Skin of body (tissue), 3 donors: ENCODE measurements at places on chromosomes 2 and 18. TPM values are rescaled to one million over a fixed set of nuclear protein-coding genes. Genes with fewer than 3 reads are reported as not detected.

The PAIP2B gene
- total RNA-seq: 14.3 TPM

- DNase-seq: no peak
Measured at GRCh38 chr2:107091163-107091864, 205.3 kb upstream of the ST6GAL2 start.

DNA sequence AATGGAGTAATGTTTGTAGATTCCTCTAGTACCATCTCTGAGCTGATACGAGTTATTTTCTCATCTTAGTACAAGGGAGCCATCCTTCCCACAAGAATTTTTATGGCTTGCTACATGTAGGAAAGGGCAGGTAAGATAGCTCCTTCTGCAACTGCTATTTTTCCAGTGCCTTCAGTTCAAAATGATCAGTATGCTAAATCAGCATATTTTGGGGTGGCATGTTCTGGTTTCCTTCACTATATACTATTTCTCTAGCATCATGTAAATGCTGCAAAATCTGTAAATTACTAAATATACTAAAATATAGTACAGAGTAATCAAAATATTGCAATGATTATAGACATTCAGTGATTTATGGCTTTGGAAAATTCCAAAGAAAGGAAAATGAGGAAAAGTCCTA lies 1230.0 kb upstream of the CHAC2 start:
- DNase-seq: no peak

The ANKRD29 gene
- 6.1 TPM for total RNA-seq

GRCh38 chr2:95342556-95343320 lies 45.6 kb downstream of the KCNIP3 start:
- DNase-seq: no peak

The ZDBF2 gene
- total RNA-seq: 8.2 TPM

The GREB1 gene
- 2.7 TPM for total RNA-seq

DNA sequence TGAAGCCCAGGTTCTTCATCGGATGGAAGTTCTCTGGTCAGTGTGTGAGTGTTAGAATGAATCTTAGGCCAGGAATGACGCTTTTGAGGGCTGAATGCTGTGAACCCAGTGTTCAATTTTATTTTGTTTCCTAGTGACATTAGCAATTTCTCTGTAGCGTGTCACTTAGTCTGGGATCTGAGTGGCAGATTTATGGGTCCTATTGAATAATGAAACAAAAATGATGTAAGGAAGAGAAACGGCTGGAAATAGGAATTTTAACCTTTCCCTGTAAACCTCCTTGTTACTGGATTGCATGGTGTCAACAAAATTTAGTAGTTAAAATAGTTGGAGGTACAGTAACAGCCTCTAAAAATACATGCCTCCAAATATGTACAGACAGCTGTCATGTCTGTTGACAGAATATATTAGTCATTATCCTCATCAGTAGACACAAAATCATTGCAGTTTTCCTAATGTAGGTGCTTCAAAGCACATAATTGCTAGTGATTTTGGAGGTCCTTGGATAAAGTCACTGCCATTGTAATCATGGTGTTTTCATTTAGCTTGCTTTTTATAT lies 223.8 kb upstream of the SPRED2 start:
- no peak for DNase-seq

DNA sequence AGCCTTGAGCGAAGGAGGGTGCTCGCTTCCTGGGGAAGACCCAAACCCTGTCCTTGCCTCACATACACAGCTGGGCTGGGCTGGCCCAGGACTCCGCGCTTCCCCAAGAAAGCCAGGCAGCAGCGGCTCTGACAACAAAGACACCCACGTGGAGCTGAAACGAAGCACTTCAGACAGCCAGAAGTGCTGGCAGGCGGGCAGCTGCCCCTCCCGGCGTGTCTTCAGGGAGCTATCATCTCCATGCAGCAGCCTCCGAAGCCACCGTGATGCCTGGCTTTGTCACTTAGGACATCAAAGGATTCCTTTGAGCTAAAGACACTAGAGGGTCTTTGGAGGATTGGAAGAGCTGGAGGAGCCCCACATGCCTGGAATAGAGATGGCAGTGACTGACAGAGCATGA lies 35.2 kb downstream of the C1QL2 start:
- DNase-seq: no peak

- DNase-seq: no peak
Measured at GRCh38 chr2:118059919-118060478, 28.3 kb upstream of the INSIG2 start.

GRCh38 chr2:130198343-130198742 lies at the start of gene TUBA3E:
Gene TUBA3E, minus strand, starts transcription at chr2:130198439. Its CDS starts 79 bp downstream, at chr2:130198360.
- DNase-seq: no peak

DNA sequence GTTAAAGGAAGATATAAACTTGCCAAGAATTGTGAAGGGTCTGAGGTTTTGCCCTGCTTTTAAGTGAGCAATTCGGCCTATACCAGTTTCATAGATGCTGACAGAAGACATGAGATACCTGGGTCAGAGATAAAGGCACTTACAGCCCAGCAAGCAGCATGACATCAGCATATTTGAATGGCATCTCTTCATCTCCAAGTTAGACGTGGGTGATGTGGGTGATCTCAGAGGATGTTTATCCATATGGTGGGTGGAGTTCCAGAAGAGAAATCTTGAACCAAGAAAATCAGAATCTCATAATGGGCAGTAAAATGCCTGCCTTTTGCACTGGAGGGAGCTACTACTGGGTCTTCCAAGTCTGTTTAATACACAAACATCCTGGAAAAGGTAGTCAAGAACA lies 44.7 kb downstream of the GYPC start:
- DNase-seq: no peak

DNA sequence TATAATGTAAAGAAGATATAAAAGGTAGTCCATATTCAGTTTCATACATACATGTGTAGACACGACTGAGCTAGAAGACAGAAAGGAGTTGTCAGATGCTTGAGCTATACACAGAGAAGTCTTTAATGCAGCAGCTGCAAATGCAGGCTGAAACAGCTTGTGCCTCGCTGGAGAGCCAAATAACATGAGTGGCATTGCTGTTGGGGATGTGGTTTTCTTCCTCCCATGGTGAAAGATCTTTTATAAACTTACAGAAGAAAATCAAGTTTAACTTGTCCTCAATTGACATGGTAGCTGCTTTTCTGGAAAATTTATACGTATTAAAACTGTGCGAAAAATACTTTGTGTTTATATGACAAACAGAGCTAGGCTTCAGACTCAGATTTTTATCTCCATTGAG lies 16.4 kb upstream of the IL1R1 start:
- no peak for DNase-seq

GRCh38 chr2:198053148-198053547 lies 248.8 kb downstream of the PLCL1 start:
- DNase-seq: no peak

The STPG4 gene
- not detected for total RNA-seq

GRCh38 chr2:56100791-56101312 lies 82.9 kb upstream of the CCDC85A start:
- DNase-seq: no peak

GRCh38 chr18:66138642-66139041 lies 387.8 kb downstream of the CDH7 start:
- DNase-seq: no peak

The ITGB6 gene
- total RNA-seq: 11.6 TPM

- DNase-seq: no peak
Measured at GRCh38 chr2:46171411-46171953, 125.7 kb upstream of the EPAS1 start.

DNA sequence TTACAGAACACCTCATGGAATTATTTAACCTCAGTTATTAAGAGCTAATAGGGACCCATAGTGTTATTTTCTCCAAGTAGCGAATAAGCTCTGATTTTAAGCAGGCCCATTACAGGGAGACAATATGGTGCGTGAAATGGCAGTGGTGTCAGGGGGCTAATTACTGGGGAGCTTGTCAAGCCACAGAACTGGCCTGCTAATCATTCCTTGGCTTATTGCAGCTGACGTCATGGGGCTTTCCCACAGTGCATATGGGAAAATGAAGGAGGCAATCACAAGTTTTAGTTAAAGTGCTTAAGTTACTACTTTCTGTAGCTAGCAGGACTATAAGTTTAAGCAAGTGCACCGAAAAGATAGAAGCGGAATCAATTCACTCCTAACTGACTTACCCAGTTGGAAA lies 262.5 kb downstream of the TGIF1 start:
- no peak for DNase-seq

GRCh38 chr2:213121690-213122089 lies 29.7 kb downstream of the IKZF2 start:
- no peak for DNase-seq

- DNase-seq: peak; percentile 87
Measured at GRCh38 chr2:108534584-108535356, 500 bp downstream of the LIMS1 start.

- no peak for DNase-seq
Measured at GRCh38 chr2:134461511-134461910, 207.6 kb downstream of the MGAT5 start.

GRCh38 chr2:172350839-172351479 lies 76.4 kb upstream of the ITGA6 start:
- no peak for DNase-seq

GRCh38 chr2:85886590-85886989 lies 2.2 kb downstream of the ST3GAL5 start:
- peak; percentile 66 for DNase-seq

GRCh38 chr2:189933911-189934399 lies 128.6 kb downstream of the MSTN start:
- peak; percentile 57 for DNase-seq

DNA sequence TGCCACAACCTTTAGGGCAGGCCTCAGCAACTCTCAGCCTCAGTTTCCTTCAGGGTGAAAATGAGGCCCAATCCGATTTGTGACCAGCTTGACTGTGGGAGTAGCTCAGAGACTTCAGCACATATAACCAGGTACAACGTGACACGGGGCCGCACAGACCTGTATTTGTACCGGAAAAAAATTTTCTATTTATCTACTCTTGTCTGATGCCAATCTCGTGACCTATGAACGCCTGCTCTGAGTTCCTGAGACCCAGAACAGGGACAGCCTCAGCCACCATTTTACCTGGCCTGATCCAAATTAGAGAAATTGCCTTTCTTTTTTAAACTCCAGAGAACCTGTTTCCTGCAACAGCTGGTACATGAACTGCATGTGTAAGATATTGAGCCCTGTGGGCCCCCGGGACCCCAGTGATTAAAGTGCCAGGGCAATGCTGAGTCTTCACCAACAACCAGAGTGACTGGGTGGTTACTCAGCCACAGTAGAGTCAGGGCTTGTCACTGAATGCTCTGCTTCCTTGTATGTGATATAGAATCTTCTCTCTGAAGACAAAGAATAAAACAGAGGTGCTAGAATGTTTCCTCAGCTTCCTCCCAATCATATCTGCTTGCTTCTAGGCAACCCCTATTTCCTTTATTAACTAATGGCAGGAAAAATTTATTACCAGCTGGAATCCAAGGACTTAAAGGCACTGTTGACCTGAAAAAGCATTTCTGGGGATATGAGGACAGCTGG lies 47.8 kb upstream of the FZD7 start:
- DNase-seq: no peak

GRCh38 chr2:68319398-68320117 lies at the start of gene CNRIP1:
Gene CNRIP1, minus strand, starts transcription at chr2:68319949. Its CDS starts 549 bp downstream, at chr2:68319400.
- peak; percentile 93 for DNase-seq

DNA sequence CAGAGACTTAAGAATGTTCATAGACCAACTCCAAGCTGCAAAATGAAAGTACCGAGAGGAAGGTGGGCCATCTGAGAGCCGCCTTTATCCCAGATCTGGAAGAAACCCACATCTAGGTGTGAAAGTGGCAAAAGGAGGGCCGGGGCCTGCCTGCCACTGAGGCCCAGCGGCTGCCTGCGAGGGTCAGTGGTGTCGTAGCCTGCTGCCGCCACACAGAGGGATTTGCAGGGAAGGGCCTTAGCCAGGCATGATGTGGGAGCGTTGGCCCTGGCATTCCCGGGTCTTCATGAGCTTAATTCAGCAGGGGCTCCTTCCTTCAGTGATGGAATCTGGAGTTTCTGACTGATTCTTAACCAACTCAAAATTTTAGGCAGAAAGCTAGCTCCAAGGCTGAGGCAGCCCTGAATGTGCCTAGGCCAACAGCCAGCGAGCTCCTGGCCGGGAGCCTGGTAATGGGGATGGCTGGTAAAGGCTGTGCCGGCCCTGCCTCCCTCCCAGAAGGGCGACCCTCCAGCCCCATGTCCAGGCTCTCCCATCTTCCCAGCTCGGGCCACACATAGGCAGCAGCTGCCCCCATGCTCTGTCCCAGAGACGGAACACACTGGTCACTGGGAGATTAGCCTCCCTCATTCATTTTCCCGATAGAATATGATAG lies 230.1 kb downstream of the AGAP1 start:
- no peak for DNase-seq

DNA sequence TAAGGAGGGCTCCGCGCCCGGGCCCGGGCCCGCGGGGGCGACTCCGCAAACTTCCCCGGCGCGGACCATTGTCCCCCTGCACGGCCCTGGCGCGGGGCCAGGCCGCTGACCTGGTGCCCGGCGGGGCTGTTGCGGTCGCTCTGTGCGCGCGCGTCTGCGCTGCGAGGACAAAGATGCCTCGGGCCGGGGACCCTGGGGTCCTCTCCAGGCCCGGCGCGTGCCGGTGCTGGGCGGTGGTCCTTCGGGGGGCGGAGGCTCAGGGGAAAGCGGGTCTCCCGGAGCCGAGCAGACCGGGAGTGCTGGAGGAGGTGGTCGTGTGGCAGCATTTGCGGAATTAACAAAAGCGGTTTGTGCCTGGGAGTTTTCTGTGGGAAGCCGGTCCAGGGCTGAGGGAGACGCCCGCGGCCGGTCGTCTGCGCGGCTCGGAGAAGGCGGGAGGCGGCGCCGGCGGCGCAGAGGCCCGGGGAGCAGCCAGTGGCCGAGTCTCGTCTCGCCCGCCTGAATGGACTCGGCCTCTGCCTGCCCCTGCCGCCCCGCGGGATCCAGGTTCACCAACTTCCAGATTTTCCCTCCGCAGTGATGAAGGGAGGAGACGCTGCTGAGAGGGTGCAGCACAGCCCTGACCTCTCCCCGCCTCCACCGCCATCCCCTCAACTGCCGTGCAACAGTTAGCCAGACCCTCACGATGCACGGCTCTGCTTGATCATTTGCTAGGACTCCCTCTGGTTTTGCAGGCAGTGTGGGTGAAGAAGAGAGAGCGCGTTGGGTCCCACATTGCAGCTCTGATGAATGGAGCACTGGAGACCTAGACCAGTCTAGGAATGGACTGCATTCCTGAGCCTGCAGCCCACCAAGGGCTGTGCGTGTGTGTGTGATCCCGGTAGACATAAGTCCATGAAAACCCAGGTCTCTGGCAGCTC lies 705 bp downstream of the EFR3B start:
- DNase-seq: no peak

DNA sequence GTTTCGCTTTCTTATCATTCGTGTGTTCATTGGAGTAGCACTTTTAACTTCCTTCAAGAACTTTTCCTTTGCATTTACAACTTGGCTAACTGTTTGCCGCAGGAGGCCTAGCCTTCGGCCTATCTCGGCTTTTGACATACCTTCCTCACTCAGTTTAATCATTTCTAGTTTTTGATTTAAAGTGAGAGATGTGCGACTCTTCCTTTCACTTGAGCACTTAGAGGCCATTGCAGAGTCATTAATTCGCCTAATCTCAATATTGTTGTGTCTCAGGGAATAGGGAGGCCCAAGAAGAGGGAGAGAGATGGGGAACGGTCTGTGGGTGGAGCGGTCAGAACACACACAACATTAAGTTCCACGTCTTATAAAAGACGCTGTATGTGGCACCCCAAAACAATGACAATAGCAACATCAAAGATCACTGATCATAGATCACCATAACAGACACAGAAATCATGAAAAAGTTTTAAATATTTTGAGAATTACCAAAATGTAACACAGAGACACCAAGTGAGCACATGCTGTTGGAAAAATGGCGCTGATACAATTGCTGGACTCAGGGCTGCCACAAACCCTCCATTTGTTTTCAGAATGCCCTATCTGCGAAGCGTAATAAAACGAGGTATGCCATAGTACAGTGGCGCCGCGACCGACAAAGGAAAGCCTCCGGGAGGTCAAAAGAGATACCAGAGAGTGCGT lies 553 bp downstream of the TIGD1 start:
- DNase-seq: peak; percentile 56

The MC5R gene
- not detected for total RNA-seq

- DNase-seq: no peak
Measured at GRCh38 chr18:22542406-22542835, 124.7 kb upstream of the CTAGE1 start.
